ENCODE measurements at places on chromosomes 5 and 9.

- DNase-seq = no peak
These were observed 351.7 kb downstream of the ARRDC3 start for GRCh38 chr5:91031402-91031752.

- DNase-seq = no peak
These were observed 32.6 kb upstream of the PRRC2B start for GRCh38 chr9:131361202-131361833.

- DNase-seq = no peak
These were observed 13.3 kb upstream of the LPCAT1 start for GRCh38 chr5:1536871-1537602.

GRCh38 chr5:107219993-107220392 is 450.7 kb downstream of the EFNA5 start:
- no peak for DNase-seq

DNA sequence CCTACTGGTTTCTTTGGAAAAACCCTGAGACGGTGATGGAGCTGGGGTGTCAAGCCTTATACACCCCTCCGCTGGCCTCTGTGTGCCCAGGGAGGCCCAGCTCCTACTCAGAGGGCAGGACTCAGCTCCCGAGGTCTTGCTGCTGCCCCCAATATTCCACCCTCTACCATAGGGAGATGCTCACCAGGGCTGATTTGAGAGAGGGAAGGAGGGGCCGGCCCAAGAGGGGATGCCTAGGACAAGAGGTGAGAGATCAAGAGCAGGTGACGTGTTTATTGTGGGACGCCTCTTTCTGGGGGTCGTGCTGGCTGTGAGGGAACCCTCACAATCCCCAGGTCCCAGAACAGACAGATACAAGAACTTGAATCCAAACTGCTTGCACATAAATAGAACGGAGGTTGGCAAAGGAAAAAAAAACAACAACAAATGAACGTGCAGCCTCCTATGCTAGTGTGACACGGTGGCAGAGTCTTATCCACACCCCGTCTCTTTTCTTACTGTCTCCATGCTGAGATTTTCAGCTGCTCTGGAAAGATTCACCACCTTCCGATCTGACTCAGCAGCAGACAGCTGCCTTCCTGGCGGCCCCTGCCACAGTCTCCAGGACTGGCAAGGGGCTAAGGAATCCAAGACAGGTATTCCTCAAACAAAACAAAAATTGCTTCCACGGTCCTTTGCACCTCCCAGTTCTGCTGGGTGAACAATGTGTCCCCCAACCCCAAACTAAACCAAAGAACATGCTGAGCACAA is 22.3 kb downstream of the FABP6 start:
- DNase-seq = no peak

DNA sequence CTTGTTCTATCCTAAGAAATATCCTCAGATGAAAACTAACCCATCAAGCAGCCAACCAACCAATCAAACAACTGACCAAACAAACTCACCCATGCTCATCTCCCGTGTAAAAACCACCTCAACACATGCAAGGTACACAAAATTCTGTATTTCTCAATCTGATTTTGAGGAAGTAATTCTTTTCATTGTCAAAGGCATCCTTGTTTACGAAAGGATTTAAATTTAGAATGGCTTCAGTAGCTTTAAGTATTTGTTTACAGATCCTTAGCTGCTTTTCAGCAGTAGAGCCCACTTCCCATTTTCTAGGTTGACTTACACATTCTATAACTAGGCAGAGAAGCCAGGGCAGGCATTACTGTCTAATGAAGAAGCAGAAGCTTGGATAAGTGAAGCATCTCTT is 78.6 kb downstream of the NTRK2 start:
- DNase-seq = no peak

DNA sequence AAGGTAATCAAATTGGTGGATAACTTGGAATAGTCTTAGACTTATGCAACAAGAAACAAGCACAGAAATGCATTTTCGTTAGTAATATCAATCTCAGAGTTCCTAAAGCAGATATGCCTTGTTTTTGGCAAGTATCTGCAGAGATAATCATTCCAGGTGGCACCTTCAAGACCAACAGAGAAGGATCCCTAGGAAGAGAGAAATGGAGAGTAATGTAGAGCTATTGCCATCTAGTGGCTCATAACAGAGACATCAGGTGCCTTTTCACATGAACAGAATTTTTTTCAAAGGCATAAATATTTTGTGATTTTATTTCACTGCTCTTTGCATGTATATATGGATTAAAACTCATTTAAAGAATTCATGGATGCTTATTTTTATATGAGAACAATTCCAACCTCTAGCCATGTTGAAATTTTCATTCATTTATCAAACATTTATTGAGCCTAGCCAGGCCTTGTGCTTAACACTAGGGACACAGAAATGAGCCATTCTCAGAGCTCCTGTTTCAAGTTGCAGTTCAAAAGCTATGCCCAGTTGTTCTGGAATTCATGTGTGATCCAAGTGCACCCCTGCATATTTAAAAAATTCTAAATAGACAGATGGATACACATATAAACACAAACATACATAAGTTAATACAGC is 117.5 kb upstream of the OR13F1 start:
- peak; percentile 45 for DNase-seq

- DNase-seq = peak; percentile 47
These were observed 28.8 kb downstream of the ADAMTSL2 start for GRCh38 chr9:133563291-133563796.

GRCh38 chr5:159082474-159082873 is 17.2 kb downstream of the EBF1 start:
- DNase-seq = no peak

GRCh38 chr5:142197098-142197497 is 88.5 kb downstream of the NDFIP1 start:
- DNase-seq = no peak

GRCh38 chr5:78792345-78793055 is 143.9 kb upstream of the LHFPL2 start:
- DNase-seq = no peak

DNA sequence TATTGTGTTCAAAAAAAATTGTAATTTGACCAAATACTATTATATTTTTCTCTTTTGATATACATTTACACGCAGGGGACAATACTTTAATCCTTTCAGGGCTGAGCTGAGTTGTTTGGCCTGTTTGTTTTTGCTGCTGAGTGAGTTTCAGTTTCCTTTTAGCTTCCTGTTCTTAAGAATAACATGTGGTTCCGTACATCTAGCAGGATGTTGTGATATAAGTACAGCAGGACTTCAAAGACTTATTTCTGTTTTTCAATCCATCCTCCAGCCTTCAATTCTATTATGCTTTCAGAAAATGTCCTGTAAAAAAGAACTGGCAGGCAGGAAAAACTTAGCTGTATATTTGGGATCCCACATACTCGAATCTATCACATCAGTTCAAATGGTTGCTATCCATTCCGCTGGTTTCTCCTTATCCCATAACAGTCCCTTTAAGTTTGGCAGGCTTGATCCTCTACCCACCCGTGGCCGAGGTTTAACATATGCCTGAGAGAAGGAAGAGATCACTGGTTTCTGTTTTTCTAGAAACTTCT is 1037.3 kb upstream of the ACO1 start:
- DNase-seq = no peak

DNA sequence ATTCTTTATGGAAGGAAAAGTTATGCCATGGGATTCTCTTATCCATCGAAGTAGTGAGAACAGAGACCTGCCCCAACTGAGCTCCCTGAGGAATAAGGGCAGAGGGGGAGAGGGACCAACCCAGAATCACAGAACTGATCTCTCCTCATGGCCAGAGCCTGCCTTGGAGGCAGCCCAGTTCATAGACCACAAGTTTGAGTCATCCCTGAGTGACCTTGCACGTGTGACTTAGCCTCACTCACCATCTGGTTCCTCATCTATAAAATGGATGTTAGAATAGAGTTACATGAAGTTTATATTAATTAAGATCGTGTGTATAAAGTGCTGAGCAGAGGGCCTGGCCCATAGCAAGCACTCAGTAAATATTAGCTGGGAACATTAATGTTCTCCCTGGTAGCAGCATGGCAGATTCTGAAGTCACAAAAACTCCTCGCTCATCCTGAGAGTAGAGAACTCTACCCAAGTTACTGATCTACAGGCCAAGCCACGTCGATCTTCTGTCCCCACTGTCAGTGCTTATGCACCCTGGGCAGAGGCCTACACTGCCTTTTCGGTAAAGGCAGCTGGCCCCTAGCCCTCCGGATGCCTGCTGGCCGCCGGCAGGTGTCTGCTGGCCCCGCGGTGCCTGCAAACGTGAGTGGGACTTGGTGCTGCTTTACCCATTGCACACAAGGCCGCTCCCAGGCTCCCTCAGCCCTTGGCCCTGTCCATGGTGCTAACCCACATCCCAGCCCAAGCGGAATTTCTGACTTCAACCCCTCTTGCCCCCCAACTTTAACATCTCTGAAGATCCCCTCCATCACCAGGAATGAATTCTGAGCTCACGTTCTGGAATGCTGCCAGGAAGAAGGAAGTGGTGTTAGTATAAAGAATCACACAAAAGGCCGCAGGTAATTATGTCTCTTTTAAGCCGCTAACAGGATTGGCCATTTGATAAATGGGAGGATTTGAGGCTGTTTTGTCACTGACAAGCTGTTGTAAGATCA is 61.1 kb upstream of the ARAP3 start:
- peak; percentile 60 for DNase-seq

- DNase-seq = no peak
These were observed 105.6 kb downstream of the PLCXD3 start for GRCh38 chr5:41404757-41405156.

- peak; percentile 39 for DNase-seq
These were observed 166.7 kb downstream of the ZDHHC21 start for GRCh38 chr9:14526504-14526903.

GRCh38 chr5:170478306-170478705 is 25.5 kb upstream of the KCNIP1 start:
- no peak for DNase-seq

- DNase-seq = no peak
These were observed 39.6 kb downstream of the SH3PXD2B start for GRCh38 chr5:172414531-172415361.

DNA sequence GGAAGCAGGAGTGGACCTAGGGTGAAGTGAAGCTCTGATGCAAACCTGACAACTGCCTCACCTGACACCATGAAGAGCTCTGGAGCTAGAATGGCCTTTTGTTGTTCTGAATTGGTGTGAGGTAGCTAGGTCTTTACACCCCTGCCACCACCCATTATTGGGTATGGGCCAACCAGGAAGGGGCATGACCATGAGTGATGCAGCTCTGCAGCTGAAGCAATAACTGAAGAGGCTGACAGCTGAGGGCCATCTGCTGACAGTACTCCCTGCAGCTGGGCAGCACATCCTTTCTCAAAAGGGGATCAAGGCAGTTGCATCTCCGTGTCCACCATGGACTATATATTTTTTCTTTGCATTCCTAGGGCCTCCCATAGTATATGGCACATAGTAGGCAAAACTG is 87.0 kb upstream of the TLE1 start:
- DNase-seq = no peak

DNA sequence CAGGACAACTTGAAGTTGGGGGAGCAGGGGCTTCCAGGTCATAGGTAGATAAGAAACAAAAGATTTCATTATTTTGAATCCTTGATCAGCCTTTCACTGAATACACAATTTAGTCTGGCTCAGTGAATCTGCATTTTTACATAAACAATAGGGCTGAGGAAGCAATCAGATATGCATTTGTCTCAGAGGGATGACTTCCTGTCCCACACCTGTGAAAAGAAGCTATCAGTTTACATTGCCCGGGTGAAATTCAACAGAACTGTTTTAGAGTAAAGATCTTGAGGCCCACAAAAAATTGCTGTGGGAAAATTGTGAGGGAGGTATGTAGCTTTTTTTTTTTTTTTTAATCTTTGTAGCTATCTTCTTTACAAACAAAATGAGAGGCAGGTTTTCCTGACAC is 38.3 kb downstream of the DNAJB5 start:
- peak; percentile 38 for DNase-seq

GRCh38 chr9:35114840-35115628 is 628 bp downstream of the ATOSB start:
- peak; percentile 22 for DNase-seq

DNA sequence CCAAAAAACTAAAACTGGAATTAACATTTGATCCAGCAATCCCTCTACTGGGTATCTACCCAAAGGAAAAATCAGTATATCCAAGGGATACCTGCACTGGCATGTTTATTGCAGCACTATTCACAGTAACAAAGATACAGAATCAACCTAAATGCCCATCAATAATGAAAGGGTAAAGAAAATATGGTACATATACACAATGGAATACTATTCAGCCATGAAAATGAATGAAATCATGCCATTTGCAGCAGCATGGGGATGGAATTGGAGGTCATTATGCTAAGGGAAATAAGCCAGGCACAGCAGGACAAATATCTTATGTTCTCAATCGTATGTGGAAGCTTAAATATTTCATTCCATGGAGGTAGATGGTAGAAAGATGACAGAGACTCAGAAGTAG is 9.7 kb downstream of the VLDLR start:
- DNase-seq = no peak

GRCh38 chr9:95609426-95609825 is 92.7 kb upstream of the PTCH1 start:
- DNase-seq = no peak

GRCh38 chr5:172113036-172113435 is 75.0 kb downstream of the STK10 start:
- DNase-seq = no peak

DNA sequence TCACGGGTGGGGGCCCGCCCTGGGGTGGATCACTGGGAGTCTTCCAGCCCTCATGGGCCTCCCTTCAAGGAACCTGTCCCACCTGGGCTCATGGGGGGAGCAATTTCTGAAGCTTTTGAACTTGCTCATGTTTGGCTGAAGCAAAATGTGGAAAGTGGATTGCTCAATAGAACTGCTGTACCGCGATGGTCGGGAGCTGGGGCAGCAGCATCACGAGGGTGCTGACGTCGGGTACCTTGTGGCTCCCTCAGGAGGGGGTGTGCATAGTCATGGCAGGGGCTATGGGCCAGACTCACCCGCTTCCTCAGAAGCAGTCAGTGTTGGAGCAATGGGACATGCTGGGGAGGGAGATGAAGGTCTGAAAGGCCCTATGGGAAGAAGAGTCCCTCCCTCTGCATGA is 57.9 kb downstream of the PRRT1B start:
- DNase-seq = no peak

- DNase-seq = no peak
These were observed 721.5 kb downstream of the SEMA5A start for GRCh38 chr5:8824371-8824770.

DNA sequence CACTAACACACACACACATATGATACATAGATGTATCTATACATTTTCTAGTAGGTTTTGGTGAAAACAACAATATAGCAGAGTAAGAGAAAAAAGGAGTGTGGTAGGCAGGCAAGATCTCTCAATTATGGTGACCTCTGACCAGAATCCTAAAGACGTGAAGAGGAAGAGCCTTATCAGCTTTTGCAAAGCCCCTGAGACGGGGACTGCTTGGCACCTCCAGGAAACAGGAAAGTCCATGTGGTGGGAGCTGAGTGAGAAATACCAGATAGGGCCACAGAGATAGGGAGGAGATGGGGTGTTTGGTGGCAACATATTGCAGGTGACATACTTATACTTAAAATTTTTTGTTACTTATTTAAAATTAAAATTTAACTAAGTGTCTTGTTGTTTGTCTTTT is 39.9 kb upstream of the CTXN3 start:
- DNase-seq = no peak

DNA sequence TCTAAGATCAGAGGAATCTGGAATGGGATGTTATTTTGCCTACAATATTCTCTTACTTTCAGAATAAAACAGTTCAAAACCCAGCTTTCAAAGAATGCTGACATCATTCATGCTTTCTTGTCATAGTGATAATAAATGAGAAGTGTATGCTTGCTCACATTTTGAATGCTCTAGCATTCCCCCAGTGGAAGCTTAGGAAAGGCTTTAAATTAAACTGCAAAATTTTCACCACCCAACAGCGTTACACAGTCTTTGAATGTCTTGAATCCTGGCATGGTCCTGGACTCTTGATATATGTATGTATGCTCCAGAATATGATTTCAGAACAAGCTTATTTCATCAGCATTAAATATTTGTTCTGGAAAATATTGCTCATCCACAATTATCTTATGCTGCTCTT is 964.3 kb upstream of the NUDT12 start:
- no peak for DNase-seq
